ENCODE measurements at places on chromosomes 1 and 21.

GRCh38 chr1:161803181-161803580 is 37.1 kb downstream of the ATF6 start:
- no peak for DNase-seq

DNA sequence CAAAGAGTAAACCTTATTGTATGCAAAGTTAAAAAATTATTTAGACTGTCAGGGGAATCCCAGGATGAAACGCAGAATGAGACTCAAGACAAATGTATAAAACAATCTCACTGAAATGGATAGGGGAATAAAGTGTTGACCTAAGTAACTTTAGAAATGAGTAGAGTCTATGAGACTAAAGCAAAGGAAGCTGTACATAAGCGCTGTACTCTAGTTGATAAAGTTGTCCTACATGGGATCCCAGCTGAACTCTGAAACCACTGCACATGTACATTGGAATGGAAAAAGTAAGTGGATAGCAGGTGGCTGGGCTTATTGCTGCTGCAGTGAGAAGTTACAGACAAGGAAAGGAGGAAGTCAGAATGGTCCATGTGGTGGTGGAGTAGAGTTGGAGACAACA is 18.7 kb downstream of the MMEL1 start:
- no peak for DNase-seq

- no peak for DNase-seq
Measured at GRCh38 chr1:161393151-161393550, 25.5 kb upstream of the CFAP126 start.

GRCh38 chr1:2175055-2175414 is 19.5 kb downstream of the FAAP20 start:
- DNase-seq = no peak

DNA sequence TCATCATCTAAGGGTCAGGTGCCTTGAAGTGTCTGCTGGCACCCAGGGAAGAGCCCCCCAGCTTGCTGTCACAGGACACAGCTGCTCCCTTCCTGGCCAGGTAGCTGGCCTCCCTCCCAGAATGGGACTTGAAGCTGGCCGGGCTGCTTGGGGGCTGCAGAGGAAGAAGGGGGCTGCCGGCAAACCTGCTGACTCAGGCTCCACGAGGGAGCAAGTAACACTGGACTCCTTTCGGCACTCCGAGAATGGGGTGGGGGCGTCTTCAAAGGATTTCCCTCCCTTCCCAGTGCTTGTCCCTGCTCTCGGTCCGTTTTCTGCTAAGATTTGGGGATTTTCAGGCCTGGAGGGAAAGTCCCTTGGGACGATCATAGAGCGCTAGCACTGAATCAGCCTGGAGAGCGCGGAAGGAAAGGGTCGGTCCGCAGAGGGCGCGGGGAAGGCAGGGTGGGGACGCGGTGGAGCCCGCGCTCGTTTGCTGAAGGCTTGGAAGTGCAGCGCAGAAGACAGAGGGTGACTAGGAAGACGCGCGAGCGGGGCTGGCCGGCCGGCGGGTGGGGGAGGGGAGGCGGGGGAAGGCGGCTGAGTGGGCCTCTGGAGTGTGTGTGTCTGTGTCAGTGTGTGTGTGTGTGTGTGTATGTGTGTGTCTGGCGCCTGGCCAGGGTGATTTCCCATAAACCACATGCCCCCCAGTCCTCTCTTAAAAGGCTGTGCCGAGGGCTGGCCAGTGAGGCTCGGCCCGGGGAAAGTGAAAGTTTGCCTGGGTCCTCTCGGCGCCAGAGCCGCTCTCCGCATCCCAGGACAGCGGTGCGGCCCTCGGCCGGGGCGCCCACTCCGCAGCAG is at the start of gene CSF1:
CSF1 (plus strand) TSS at position 727 of the 840 bp plus-strand sequence. CDS start 175 bp downstream, outside the sequence.
- peak; percentile 38 for DNase-seq
